Nucleus accumbens (tissue), 56 donors: ENCODE measurements at places on chromosomes 1 and 21.

DNA sequence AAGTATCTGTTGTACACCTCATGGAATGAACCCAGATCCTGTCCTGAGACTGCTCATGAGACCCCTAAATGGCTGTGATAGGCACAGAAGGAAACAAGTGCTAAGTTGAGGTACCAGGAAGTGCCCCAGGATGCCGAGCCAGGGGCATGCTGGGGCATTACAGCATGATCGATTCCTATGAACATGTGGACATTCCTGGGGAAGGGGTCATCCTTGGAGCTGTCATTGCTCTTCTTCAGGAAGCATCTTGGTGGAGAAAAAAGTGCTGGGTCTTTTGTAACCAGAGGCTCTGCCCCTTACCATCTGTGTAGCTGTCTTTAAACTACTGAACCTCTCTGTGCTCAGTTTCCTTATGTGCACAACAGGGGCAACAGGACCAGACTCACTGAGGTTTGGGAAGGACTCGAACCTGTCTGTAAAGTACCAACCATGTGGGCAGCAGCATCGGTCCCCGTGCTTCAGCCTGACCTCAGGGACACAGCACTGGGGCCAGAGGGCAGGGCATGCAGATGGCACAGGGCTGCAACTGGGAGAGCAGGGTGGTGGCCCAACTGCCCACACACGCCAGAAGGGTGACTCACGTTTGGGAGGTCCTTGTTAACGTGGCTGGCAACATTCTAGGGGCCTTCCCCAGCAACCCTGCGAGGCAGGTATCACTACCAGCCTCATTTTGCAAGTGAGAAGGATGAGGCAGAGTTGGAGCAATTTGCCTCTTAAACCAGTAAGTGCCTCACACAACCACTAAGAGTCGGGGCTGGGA is 142.3 kb upstream of the EDN2 start:
- no peak for DNase-seq

DNA sequence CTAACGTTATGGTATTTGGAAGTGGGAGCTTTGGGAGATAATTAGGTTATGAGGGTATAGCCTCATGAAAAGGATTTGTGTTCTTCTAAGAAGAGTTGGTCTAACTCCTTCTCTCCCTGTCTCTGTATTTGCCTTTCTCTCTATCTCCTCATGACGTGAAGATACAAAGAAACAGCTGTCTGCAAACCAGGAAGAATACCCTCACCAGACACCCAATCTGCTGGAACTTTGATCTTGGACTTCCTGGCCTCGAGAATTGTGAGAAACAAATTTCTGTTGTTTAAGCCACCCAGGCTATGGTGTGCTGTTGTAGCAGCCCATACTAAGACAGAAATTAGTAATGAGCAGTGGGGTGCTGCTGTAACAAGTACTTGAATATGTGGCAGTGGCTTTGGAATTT is 16.1 kb downstream of the C1orf141 start:
- no peak for DNase-seq

- no peak for DNase-seq
Measured at GRCh38 chr1:51605961-51606723, 10.8 kb upstream of the OSBPL9 start.

DNA sequence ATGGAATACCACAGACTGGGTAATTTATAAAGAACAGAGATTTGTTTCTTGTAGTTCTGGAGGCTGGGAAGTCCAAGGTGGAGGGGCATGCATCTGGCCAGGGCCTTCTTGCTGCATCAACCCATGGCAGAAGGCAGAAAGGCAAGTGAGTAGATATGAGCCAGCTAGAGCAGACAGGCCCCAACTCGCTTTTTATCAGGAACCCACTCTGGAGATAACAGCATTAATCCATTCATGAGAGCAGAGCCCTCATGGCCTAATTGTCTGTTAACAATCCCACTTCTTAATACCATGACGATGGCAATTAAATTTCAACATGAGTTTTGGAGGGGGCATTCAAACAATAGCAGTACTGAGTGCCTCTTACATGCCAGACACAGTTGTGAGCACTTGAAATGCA is 87.2 kb upstream of the SOX13 start:
- DNase-seq, result no peak

DNA sequence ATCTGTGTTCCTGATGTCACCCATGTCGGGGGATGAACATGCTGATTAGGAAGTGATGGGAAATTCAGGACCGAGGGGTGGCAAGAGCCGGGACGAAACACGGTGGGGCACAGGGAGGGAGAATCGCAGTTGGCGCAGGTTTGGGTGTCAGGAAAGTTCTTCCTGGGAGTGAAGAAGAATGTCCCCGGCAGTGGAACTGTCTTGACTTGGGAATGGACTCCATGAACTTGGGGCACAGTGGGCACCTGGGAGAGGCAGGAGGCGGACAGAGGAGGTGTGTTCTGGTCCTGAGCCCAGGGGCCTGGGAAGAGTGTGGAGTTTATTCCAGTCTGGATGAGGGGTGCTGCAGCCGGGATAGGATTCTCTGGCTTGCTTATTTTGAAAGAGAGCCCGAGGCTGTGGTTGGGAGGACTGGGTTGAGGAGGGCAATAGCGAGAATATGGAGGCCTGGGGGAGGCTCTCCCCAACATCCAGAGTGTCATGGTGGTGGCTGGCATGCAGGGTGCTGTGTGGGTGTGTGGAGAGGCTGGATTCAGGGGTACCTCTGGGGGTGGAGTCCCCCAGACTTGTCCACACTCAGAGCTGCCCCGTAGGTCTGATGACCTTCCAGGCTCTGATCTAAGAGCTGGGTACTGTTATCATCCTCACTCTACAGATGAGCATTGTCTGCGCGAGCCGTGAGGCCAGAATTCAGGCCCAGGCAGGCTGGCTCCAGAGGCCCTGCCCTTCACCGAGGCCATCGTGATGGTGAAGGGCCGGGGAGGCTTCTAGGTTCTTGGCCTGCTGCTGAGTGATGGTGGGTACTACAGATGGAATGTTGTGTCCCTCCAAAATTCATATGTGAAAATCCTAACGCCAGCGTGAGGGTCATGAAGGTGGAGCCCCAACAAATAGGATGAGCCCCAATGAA is 274.5 kb upstream of the C1orf174 start:
- no peak for DNase-seq

DNA sequence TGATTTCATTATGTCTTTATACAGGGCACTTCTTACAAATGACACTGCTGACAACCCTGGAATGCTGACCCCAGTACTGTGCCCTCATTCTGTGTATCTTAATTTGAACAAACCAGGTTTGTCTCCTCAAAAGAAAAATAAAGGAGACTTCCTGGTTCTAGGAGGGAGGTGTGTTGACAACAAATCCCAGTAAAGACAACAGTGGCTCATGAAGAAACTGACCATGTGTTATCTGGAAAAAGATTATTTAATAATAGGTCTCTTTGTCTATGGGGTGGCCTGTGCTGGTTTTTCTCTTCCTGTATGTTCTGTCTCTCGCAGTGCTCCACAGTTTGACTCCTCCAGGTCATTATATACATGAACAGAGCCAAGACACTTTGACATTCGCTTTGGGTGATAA is 454.6 kb downstream of the LMO4 start:
- no peak for DNase-seq

GRCh38 chr1:25587290-25587689 is 29.3 kb upstream of the MAN1C1 start:
- DNase-seq, result no peak

DNA sequence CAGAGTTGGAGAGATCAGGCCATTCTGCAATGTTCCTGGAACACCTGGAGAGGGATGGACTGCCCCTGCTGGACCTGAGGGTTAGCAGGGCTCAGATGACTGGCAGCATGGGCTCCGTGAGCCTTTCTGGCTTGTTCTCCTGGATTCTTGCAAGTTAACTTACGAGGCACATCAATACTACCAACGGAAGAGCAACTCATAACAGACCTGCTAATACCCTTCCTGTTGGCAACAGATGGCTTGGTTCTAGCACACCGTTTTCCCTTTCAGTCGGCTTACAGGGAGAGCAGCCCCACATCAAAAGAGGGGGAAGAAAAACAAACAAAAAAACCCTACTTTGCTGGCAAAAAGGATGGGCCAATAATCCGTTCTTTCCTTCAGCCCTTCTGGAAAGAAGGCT is 47.9 kb downstream of the SLC66A1 start:
- DNase-seq, result no peak

- DNase-seq, result no peak
Measured at GRCh38 chr1:175717610-175718540, 25.5 kb downstream of the TNR start.
